ENCODE measurements at places on chromosomes 7 and 10.

- DNase-seq: peak; percentile 83
Measured at GRCh38 chr10:16828701-16829175, 11.5 kb upstream of the RSU1 start.

DNA sequence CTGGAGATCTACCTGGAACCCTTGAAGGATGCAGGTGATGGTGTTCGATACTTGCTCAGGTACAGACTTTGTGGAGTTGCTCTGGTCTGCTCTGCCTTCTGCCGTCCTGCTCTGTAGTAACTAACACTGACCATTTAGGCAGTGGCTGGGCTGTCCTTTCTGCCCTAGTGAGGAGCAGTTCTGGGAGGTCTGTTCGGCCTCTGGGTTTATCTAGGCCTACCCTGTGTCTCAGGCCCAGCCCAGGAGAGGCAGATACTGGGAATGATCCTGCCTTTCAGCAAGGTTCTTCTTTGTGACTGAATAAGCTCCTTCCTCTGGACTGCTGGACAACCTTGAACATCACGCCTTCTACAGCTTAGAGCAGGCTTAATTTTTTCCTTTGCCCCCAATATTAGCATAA is 1.7 kb downstream of the ZFYVE27 start:
- no peak for DNase-seq

DNA sequence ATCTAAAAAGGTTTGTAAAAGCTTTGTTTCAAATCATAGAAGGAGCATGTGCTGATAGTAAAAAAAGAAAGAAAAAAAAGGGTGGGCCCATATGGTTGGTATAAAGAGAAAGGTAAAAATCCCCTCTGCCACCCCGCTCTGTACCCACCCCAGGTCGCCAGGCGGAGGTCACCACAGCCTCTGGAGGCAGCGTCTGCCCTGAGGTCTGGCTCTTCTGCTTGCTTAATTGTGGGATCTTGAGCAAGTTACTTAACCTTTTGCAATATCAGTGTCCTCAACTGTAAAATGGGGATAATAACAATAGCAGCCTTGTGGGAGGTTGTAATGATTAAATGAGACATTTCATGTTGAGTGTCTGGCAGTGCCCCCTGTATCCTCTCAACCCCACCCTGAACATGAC is 10.7 kb upstream of the PCBD1 start:
- DNase-seq: no peak

DNA sequence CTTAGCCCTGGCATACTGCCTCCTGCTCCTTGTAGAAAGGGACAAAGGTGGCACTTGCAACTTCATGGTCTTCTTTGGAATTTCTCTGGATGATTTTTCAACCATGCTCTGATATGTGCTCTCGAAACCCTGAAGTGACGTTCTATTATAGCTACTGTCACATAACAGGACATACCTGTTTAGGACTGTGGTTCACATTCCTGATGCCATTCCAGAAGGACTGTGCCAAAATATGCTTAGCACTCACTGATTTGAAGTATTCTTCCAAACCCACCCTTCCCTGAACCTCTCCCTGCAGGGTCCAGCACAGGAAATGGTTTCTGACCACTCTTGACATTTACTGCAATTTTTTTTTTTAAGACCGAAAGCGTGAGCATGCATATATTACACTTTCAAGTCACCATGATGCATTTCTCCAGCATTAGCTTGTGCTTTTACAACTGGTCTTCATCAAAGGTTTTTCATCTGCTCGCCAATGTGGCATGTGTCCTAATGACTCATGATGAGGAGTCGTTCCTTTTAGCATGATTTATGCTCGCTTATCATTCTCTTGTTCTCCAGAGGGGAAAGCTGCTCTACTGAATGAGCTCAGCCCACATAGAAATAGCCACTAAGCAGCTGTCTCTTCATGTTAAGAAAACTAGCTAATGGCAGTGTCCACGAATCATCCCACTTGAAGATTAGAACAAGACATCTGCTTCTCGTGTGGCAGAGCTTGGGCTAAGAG is 135.2 kb downstream of the ADAM12 start:
- peak; percentile 98 for DNase-seq

DNA sequence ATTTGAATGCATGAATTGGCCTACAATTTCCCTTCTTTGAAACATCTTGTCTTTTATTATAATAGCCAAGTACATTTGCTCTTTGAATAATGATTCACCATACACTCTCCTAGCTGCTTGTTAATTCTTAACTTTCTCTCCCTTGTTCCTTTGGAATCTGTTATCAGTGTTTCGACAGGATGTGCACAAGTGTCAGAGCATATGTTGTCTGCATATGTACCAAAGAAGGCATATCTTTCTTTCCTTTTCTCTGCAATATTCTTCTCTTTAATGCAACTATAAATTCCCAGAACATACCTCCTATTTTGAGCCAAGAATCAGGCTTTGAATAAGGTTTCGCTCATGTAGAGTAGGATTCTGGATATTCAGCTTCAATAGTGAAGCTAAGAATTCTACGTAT is 848.3 kb upstream of the C7orf33 start:
- no peak for DNase-seq

DNA sequence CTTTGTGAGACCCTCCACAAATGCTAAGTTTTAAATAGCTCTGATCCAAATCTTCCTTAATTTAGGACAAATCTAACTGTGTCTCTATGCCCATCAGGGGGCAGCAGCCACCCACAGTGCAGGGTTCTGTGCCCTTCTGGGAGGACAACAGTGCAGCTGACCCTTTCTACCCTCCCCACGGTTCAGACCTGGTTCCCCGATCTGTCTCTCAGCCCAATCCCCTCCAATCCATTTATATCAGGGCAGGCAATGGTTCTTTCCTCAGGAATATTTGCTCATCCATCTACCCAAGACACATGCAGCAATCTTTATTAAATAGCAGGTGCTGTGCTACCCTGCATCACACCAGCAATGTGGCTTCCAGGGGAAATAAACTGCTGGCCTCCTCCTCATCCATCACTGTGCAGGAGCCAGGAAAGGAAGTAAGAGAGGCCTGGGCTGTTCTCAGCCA is 4.0 kb upstream of the RBM28 start:
- peak; percentile 79 for DNase-seq

- no peak for DNase-seq
Measured at GRCh38 chr7:121500360-121501058, 104.4 kb upstream of the FAM3C start.

- DNase-seq: no peak
Measured at GRCh38 chr7:119545118-119545517, 727.9 kb upstream of the KCND2 start.

- no peak for DNase-seq
Measured at GRCh38 chr10:1068380-1069361, 12.5 kb downstream of the WDR37 start.

- peak; percentile 51 for DNase-seq
Measured at GRCh38 chr10:14904316-14904732, 25.7 kb downstream of the SUV39H2 start.

- no peak for DNase-seq
Measured at GRCh38 chr7:80172387-80172786, 37.8 kb downstream of the GNAI1 start.

- DNase-seq: peak; percentile 3
Measured at GRCh38 chr7:14085901-14086300, 96.4 kb upstream of the ETV1 start.

DNA sequence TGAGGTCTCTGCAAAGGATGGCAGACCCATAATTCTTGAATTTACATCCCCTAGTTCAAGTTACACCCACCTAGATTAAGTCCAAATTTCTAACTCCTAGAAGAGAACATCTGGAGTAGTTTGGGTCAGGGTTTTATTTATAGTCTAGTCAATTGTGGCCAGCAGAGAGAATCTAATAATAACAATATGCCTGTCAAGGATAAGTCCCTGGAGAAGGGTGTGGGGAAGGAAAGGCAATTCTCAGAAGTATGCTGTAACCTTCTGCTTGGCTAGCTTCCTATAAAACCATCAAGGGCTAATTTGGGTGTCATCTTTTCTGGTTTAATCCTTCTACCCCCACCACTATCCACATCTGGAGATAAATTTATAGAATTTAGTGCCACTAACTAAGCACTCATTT is 52.8 kb upstream of the SEMA3E start:
- no peak for DNase-seq

- peak; percentile 84 for DNase-seq
Measured at GRCh38 chr7:16801111-16801542, 3.7 kb downstream of the AGR2 start.

DNA sequence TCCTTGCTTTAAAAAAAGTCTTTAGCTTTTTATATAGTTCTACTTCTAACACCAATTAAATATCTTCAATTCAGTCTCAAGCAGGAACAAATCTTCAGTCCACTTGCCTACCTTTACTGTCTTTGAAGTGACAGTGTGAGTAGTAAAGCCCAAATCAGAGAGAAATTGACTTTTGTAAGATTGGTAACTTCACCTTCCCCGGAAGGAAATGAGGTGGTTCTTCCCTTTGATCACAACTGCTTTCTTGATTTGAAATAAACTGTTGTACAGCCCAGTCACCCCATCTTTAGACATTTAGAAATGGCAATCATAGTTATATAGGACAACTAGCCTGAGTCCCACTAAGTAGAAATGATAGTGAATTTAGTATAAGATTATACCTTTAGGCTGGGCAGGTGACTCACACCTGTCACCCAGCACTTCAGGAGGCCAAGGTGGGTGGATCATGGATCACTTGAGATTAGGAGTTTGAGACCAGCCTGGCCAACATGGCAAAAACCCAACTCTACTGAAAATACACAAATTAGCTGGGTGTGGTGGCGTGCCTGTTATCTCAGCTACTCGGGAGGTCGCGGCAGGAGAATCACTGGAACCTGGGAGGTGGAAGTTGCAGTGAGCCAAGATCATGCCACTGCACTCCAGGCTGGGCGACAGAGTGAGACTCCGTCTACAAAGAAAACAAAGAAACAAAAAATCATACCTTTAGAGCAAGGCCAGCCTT is 4.7 kb downstream of the FAS start:
- DNase-seq: no peak

GRCh38 chr7:107783648-107784047 is 19.4 kb downstream of the SLC26A3 start:
- DNase-seq: no peak

- no peak for DNase-seq
Measured at GRCh38 chr10:95909561-95909960, 1.8 kb downstream of the CC2D2B start.

DNA sequence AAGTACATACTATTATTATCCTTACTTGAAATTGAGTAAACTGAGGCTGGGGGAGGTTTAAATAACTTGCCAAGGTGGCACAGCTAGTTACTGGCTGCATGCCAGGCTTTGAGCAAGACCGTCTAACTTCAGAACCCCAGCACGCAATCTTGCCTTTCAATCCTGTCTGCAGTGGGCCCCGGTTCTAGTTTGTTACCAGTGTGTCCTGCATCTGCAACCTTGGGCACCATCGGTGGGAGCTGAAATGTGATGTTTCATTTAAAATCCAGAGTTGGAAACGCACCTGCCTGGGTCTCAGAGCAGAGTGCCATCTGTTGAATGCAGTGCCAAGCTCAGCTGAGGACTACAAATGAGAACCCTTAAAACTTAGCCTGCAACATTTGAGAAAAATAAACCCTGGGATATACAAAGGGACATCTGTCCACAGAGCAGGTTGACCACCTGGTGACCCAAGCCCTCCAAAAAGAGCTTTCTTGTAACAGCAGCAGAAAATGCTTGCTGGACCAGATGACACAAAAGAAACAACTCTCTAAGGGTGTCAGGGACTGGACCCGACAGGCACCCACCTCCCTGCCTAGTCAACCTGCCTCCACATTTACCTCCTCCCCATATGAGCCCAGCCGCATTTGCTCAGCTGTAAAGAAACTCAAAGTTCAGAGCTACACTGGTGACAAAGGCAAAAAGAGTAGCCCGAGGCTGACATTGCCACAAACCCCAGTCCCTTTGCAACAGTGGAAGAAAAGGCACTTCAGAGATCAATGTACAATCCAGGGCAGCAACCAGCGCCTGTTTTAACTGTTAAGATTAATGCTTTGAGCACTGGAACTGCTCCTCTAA is 1.7 kb downstream of the SH3PXD2A start:
- peak; percentile 58 for DNase-seq

- no peak for DNase-seq
Measured at GRCh38 chr10:52682766-52683165, 89.8 kb downstream of the MBL2 start.

GRCh38 chr7:24319209-24319608 is 35.2 kb downstream of the NPY start:
- DNase-seq: no peak

- no peak for DNase-seq
Measured at GRCh38 chr7:103150192-103150591, 1.3 kb upstream of the NAPEPLD start.

DNA sequence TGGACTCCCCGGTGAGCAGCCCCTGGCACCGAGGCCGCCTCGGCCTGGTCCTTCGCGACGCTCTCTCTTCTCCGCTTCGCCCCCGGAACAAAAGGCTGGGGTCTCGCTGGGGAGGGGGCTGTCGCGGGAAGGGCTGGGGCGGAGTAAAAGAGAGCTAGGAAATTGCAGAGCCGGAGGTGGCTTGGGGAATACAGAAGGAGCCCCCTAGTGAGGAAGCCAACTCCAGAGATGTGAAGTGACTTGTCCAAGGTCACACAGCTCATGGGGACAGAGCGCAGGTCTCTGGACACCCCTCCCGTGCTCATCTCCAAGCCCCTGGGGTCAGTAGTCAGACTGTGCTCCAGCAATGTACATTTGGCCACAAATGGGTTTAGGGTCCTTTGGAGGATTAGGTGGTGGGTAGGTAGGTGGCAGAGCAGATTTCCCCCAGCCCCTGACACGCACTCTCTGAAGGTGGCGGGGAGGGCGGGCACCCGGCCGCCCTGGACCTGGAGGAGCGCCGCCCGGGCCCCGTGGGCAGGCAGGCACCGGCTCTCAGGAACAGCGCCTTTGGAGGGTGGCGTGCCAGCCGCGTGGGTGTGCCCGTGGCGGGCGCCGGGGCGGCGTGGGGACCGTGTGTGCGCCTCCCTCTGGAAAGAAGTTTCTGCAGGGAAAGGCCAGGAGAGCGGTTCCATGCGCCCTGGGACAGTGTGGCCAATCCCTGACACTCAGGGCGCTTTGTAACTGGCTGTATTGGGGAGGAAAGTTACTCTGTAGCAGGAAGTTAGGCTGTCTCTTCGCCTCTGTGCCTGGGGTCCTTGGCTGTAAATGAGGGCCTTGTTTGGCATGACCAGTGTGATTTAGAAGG is 910 bp downstream of the WIPF3 start:
- DNase-seq: no peak
